ENCODE measurements at places on chromosomes 3 and 15.

DNA sequence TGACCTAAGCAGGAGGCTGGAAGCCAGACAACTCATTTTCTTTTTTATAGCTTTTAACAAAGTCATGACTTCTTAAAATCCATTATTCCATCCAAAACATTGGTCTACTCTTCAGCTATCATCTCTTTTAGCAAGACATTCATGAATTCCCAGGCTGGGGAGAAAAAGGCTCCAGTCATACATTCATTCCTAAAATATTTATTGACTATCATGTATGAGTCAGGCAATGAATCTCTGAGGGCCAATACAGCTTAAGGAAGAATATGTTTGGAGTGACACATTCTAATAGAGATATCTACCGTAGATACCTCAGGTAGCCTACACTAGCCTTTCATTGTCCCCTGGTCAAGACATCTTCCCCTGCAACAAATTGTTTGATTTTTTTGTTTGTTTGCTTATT lies 196.4 kb upstream of the NANOGP8 start:
- DNase-seq: no peak

DNA sequence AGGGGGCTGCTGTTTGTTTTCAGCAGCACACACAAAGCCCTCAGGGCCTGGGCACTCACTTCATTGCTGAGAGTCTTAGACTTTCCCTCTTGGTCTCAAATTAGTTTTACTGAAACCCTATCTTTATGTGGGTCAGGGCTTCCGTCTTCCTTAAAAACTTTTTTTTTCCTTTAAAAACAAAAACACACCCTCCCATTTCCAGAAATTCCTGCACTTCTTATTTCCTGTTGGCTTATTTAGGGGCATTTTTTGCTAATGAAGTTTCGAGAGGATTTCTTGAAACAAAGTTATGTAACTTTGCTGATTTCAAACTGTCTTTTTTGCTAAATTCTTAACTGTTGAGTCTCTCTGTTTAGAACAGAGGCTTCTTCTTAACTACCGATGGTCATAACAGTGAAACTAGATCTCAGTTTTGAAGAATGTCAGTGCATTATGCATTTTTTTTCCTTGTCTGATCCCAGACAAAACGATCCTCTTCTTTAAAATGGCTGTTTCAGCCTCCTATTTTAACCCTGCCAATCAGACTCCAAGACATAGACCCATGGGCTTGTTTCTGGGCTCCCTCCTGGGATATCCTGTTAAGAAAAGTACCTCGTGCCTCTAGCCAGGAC lies 23.3 kb downstream of the ANAPC13 start:
- no peak for DNase-seq

DNA sequence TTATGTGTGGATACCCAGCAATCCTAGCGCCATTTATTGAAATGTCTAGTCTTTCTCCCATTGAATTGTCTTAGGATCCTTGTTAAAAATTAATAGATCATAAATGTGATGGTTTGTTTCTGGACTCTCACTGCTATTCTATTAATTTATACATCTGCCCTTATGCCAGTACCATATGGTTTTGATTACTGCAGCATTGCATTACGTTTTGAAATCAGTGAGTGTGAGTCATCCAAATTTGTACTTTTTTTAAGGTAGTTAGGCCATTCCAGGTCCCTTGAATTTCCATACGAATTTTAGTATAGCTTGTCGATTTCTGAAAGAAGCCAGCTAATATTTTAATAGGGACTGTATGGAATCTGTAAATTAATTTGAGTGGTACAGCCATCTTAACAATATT lies 648.6 kb upstream of the ZNF385D start:
- DNase-seq: no peak

DNA sequence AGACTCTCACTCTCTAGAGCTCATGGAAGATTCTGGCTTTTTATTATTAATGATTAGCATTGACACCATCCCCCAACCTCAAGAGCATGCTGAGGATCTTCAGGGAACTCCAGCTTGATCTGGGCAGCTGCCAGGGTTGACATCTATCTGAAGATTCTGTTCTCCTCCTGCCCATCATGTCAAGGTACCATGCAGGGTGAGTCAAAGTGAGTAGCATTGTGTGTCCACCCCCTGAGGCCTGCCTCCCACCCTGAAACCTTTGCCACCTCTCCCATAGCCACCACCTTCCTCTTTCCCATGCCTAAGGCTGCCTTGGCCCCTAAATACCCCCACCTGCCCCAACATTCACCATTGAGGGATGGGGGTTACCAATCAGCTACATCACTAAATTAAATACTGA lies 70.1 kb upstream of the SLCO3A1 start:
- DNase-seq: no peak

DNA sequence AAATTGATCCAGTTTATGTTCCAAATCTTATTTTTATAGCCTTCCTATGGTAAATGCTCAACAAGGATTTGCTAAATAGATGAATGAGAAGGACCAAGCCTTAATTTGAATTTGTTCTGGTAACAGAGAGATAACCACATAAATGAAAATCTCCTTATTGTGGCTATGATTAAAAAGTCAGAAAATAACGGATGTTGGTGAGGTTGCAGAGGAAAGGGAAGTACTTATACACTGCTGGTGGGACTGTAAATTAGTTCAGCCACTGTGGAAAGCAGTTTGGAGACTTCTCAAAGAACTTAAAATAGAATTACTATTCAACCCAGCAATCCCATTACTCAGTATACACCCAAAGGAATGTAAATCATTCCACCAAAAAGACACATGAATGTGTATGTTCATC lies 26.2 kb downstream of the AAGAB start:
- no peak for DNase-seq

DNA sequence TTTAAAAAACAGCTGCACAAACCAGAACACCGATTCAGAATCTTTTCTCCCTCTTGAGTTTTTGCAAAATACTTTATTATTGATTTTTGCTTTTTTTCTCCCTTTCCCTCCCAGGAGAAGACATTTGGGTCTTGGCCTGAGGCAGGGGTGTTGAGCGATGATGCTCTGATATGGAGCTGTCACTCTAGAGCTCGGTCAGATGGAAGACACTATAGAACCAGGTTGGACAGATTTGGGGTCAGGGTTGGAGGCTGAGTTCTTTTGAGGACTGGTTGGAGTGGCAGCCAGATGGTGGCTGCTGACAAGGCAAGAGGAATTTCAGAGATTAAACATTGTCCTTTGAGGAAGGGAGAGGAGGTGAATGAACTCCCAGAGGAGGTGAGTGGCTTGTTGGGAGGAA lies 16.9 kb downstream of the CDAN1 start:
- no peak for DNase-seq

GRCh38 chr3:43729707-43730414 lies 39.1 kb downstream of the ABHD5 start:
- DNase-seq: no peak
